ENCODE measurements at places on chromosomes 3 and 15.
A peak's percentile ranks its signal among the peaks of the same experiment; 100 is the strongest.

DNA sequence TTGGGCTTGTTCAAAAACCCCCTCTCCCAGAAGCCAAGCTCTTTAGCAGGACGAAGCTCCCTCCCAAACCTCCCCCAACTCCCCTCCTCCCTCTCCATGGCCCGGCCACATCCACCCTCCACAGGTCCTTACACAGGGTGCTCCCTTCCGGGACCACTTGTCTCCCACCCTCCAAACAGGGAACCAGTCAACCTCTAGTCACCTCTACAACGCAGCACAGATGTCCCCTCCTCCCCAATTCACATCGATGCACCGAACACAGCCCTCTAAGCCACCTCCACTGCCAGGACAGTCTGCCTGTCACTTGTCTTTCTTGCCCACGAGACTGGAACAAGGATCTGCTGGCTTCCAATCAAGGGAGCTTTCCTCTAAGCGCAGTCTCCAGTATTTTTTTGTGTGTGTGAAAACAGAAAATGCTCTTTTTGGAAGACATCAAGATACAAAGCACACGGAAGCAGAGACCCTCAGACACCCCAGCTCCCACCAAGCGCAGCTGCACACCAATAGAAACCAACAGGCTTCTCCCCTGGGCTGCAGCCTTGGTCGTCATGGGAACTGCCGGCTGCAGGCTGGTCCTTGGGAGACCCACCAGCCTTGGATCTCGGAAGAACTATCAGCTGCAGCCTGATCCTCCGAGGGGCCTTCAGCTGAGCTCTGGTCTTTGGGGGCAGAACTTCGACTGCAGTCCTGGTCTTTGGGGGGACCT, 26.5 kb downstream of the IQSEC1 start:
- no peak for DNase-seq

- no peak for DNase-seq
Measured at GRCh38 chr3:29268651-29269050, 12.2 kb upstream of the RBMS3 start.

DNA sequence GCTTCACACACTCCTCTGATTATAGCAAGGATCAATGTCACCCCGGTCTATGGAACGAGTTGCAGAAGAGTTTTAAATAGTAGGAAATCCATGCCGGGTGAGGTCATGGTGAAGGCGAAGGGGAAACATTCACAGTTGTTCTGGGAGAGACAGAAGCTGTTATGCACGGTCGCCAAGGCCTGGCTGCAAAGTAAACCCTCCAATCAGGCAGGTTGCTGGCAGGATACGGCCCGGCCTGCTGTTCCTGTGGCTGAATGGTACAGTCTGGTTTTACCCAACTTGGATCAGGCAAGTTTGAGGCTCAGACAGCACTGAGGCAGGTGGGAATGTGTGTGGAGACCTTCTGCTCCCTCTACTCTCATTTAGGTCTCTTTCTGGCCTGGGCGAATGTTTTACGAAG, 45.3 kb upstream of the ATP2B2 start:
- DNase-seq = no peak

- DNase-seq = no peak
Measured at GRCh38 chr15:101213570-101213969, 38.3 kb downstream of the CHSY1 start.

DNA sequence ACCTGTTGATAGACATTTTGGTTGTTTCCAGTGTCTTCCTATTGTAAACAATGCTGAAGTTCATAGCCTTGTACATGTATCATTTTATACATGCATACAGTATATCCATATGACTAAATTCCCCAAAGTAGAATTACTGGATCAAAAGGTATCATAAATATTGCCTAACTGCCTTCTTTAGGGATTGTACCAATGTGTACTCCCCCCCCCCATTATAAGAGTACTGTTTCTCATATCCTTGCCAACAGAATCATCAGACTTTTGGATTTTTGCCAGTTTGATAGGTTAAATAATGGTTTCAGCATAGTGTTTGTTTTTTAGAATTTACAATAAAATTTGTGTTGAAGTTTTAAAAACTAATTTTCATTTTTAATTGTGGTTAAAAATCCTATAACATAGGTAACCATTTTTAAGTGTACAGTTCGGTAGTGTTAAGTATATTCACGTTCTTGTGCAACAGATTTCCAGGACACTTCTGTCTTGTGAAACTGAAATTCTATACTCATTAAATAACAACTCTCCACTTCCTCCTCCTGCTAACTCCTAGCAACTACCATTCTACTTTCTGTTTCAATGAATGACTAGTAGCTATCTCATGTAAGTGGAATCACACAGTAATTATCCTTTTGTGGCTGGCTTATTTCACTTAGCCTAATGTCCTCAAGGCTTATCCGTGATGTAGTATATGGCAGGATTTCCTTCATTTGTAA, 30.8 kb upstream of the MAP3K13 start:
- no peak for DNase-seq

GRCh38 chr3:173395073-173395411, 2.5 kb upstream of the NLGN1 start:
- DNase-seq = no peak

DNA sequence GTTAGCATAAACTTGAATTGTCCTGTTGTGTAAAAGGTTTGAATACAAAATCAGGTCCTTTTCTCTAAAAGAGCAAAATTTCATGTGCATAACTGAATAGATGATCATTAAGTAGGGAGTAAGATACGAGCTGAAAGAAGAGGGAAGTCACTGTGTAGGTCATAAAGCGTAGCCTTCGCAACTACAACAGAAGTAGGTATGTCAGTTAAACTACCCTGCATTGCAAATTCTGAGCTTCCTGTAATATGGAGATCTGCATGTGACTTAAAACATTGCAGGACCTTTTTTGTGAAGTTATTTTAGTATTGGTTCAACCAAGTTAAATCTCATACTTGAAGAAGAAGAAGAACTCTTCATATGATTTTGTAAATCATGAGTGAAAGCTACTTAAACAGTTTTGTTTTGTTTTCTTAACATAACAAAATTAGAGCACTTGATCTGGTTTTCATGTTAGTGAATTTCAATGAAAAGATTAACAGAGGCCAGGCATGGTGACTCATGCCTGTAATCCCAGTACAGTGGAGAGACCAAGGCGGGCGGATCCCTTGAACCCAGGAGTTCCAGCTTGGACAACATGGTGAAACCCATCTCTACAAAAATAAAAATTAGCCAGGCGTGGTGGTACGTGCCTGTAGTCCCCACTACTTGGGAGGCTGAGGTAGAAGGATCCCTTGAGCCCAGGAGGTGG, 26.4 kb downstream of the ARMC8 start:
- DNase-seq = no peak

DNA sequence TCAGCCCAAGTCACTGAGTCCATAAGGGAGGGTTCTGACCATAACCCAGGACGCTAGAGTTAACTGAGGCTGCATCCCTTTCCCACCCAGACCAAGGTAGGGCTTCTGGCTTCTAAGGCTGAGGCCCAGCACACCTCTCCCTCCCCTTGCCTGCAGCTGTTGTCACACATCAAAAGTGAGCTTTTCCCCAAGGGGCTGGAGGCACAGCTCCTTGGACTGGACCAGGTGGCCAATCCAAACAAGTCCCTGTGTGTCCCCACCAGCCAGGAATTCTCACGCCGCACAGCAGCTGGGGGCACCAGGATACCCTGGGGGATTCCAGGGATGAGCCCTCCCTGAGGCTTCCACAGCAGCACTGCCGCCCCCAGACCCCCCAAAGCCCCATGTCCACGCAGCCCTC, 22.3 kb upstream of the ISLR2 start:
- DNase-seq = no peak

DNA sequence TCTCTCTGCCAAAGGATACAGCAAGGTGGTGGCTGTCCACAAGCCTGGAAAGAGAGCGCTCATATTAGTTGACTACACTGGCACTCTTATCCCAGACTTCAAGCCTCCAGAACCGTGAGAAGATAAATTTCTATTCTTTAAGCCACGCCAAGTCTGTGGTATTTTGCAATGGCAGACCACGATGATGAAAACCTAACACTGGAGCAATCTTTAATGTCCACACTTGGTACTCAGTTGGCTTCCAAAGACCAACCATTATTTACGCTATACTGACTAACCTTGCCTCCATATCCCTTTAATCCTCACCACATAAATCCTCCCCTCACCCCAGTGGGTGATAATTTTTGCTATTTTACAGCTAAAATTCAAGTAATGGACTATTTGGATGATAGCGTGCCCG, 16.9 kb upstream of the LACTB start:
- no peak for DNase-seq

- DNase-seq = no peak
Measured at GRCh38 chr15:88887068-88887580, 8.2 kb downstream of the HAPLN3 start.

GRCh38 chr15:43541785-43542184, 24.4 kb downstream of the MAP1A start:
- no peak for DNase-seq

- no peak for DNase-seq
Measured at GRCh38 chr3:128882719-128883118, 3.3 kb downstream of the ACAD9 start.

DNA sequence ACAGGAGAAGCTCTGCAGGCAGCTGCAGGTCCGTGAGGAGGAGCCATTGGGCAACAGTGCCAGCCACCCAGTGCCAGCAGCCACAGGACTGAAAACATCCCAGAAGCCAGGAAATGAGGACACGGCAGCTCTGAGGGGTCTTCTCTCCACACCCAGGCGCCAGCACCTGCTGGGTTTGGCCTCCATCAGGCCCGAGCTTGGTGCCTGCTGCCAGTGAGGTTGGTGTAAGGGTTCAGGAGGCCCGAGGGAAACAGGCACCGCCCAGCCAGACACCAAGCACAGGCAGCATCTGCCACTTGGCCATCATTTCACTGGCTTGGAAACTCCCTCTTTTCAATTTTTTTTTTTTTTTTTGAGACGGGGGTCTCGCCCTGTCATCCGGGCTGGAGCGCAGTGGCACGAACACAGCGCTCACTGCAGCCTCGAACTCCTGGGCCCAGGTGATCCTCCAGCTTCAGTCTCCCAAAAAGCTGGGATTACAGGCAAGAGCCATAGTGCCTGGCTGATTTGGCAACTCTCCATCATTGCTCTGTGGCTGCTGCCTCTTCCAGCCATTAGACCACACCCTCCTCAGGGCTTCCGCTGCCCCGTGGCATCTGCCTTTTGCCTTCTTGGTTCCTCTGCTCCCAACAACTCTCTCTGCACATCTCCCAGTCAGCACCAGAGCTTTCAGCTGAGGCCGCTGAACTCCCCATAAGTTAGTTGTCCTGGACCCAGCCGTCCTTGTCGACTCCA, 1.5 kb upstream of the ITIH3 start:
- no peak for DNase-seq

GRCh38 chr3:118269537-118270125, 765.0 kb downstream of the IGSF11 start:
- no peak for DNase-seq

DNA sequence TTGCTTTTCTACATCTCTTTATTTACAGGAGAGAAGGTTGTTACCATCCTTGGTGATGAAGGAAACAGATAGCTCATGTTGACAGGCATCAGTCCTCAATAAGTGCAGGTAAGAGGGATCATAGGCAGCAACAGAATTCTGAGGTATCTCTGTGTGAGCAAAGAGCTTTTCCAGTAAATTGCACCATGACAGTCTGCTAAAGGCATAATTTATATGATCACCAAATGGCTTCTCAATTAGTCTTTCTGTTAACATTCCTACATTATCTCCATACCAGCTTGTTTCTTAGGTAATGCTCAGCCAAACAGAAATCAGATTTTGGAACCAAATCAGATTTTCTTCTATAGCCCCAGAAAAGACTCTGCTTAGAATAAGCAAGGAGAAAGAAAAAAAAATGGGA, 3.6 kb upstream of the ARHGAP31 start:
- no peak for DNase-seq

DNA sequence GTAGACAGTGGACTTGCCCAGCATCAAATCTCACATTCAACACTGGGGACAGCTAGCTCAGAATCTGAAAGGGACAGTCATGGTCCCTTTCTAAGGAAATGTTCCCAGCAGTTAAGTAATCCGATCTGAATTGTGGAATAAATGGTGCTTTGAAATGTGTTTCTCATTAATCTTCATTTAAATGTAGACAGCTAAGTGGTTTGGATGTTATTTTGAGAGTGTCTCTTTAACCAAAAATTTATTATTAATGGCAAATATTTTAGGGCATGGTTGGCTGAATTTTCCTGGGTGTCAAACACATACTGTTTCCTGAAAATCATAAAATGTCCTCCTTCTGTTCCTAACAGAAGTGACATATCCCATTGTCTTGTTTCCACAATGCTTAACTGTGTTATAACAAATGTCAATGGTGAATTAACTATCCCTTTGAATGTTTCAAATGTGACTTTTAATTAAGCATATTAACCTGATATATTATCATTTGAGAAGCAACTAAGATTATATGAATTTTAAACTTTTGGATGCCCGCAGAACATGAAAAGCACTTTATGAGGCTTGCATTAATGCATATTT, 210.8 kb downstream of the CHST2 start:
- no peak for DNase-seq

GRCh38 chr15:71111181-71111565, 4.1 kb upstream of the THSD4 start:
- DNase-seq = no peak

DNA sequence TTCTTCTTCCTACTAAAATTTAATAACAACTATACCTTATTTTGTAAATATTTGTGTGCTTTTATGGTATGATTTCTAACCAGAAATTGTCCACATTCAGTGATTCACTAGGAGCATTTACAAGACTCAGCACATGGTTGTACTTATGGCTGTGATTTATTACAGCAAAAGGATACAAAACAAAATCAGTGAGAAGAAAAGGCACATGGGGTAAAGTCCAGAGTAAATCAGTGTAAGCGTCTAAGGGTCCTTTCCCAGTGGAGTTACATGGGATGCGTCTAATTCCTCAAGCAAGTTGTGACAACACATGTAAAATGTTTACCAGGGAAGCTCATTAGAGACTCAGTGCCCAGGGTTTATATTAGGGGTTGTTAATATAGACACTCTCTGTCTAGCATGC, 31.1 kb downstream of the RNF13 start:
- no peak for DNase-seq

DNA sequence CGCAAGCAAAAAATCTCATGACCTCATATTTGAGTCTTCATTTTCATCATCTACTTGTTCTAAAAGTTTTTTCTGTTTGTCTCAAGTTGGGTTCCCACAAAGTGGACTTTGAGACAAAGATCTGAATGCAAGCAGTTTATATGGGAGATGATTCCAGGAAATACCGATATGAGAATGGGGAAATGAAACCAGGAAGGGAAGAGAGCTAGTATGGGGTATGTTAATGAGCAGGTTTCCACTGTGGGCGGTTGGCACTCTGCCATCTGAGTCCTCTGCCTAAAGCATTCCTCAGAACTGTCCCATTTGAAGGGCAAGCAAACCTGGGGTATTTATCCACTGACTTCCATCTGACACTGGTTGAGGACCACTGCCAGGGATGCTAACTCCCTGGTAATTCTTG, 8.8 kb downstream of the ADPRH start:
- DNase-seq = no peak

- DNase-seq = peak; percentile 53
Measured at GRCh38 chr15:67794832-67795574, 30.3 kb upstream of the SKOR1 start.

- DNase-seq = no peak
Measured at GRCh38 chr3:58023531-58023930, 15.3 kb downstream of the FLNB start.

All from stimulated activated CD4-positive, alpha-beta T cell treated with anti-CD3 and anti-CD28 coated beads, Interleukin-15, amount 100 ng/mL, for 48 hours (primary cell).